Mammary epithelial cell (primary cell): ENCODE measurements at places on chromosomes 6 and 20.

DNA sequence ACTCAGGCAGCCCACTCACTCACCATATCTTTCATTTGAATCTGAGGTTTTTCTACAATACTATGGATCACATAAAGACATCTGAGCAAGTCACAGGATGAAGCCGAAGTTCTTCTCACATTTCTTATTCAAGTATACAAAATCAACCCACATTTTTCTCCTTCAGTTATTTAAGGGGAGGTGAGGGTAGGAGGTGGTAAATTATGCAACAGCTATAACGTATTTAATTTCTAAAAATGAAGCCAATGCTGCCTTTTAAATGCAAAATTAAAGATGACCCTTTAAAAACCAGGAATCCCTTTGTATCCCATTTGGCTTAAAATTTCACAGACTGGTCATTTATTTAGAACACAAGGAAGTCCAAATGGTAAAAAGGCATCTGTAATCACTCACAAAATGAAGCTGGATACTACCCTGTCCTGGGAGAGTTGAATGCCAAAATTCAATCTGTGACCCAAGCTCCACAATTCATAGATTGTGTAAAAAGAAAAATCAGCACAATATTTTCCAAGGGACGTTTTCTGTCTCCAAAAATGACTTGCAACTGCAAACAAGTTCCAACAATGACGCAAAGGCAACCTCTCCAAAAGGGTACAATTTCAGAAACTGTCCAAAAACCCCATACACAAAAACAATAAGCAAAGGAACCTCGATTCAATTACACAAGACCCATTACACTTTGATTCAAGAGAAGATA lies 48.8 kb downstream of the EPB41L2 start:
- DNase-seq, result no peak

DNA sequence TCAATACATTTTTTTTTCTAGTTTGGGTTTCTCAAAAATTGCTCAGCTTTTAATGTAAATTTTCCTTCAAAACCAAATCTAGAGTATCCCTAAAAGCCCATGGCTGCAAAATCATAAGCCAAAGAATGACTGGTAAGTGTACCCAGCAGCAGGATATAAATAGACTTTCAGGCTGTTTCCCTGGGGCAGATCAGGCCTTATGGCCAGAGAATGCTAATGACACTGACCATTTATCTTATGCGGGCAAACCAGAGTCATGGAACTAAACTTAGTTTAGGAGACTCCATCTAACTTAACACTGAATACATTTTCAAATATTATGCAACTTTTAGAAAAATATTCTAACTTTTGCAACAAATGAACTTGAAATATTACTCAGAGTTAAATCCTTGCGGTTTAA lies 7.4 kb downstream of the OSER1 start:
- DNase-seq, result no peak

- DNase-seq, result peak; percentile 92
Measured at GRCh38 chr20:36085686-36086267, 68.8 kb upstream of the EPB41L1 start.

DNA sequence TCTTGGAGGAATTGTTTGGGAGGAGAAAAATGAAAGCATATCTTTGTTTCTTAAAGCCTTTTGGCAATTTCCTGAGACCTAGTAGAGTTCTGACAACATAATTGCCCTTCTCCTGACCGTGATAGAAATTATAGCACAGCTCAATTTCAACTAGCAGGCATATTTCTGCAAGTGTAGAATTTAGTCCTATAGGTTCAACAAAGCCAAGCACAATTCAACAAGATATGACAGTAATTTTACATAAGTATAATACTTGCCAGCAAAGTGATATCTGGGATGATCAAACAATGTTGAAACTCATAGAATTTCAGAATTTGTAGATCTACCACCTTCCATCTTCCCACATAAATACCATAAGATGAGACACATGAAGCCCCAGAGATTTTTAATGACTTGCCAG lies 73.1 kb downstream of the SPTLC3 start:
- no peak for DNase-seq

GRCh38 chr6:107348224-107348623 lies 111.1 kb downstream of the PDSS2 start:
- peak; percentile 14 for DNase-seq

DNA sequence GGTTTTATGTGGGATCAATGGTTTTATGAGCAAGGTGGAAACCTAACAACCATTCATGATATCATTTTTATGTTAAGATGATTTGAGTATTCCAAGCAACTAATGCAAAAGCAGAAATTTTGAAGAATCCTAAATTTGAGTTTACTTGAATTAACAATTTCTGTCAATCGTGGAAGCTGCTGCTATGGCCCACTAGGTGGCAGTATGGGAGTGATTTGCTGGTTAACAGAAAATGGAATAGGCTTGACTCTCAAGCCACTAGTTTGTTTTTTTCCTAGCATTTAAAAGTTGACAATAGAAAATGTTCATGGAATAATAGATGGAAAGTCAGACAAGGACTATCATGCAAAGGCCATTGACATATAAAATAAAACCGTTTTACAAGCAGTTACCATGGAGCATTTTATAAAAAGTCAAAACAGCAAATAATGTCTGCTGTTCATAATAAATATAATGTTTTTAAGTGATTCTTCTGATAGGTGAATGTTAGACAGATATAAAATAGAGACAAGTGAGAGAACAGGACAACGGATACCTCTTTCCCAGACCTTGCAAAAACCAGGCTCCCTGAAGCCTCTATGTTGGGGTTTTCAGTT lies 43.0 kb upstream of the TMEM200A start:
- peak; percentile 31 for DNase-seq

DNA sequence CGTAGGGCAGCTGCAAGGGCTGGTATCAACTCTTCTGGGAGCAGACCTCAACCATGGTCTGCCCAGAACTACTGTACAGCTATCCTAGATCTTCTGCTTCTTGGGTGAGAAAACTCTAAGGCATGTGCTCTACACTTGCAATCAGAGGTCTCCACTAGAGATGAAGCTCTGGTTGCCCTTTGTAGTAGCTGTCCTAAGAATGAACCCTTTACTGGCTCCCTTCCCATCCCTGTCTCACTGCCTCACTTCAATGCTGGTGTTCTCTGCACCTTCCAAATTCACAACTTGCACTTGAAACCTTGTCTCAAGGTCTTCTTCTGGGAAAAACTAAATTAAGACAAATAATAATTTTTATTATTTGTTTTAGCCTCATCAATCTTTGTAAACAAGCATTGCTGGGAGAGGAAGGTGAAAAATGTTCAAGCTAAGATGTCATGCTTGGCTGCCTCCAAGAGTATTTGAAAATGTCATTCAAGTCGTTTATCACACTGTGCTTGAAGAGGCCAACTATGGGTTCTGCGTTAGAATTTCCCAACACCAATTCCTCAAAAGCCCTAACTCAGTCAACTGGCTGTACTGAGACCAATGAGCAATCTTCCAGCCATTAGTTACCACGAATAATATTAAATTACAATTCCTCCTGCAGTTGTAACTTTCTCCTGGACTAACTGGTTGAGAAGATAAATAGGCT lies 255.7 kb upstream of the PRND start:
- DNase-seq, result no peak

DNA sequence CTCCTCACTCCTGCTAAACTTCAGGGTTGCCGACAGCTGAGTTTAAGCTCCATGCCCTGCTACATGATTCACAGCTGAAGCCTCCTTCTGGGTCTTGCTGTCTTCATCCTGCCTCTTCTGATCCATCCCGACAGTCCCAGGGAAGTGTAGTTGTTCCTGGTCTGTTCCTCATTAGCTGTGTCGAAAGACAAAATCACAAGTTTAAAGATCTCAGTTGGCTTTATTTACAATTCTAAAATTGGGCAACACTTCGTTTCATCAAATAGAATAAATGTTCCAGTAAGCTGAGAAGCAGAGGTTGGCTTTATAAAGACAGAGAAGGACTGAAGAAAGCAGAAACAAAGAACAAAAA lies 4.1 kb upstream of the SLC2A10 start:
- DNase-seq, result no peak

DNA sequence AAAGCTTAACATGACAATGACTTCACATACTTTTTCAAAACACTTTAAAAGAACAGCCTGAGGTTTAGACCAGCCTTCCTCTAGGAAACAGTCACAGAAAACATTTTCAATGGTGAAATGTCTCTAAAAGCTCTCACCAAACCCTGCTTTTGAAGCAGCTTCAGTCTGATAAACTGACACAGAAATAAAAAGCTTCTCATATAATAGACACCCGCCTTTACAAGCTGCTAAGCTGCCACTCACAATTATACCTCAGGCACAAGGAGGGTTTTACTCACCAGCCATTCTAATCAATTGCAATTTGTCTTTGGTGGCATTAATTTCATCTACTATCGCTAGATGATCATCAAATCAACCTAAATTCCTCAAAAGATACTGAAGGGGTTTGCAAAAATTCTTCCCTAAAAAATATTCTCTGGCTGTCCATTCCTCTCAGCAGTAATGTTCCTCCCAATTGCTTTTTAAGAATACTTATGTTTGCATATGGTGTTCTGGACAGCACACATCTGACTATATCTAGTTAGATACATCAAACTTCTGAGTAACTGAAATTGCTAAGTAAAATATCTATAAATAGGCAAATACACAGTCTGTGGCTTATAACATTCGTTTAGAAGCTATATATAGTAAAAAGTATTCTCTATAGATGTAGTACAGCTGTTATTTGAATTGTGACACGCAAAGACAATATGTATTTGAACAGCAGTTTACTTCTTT lies 29.4 kb downstream of the KIF13A start:
- DNase-seq, result no peak

DNA sequence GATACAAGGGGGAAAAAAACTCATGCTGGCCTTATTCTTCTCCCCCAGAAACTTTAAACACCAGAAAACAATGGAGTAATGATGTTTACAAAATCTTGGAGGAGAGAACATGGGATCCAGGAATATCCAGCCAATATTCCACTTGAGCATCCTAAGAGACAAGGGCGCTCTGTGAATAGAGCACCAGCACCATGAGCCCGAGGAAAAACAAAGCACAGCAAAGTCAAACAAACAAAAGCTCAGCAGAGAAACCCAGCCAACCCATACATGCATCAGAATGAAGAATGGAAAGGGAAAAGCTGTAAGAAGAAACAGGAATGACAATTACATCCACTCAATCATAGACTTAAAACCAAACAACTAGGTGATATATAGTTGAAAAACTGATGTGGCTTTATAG lies 4.6 kb upstream of the NAA20 start:
- no peak for DNase-seq

- DNase-seq, result no peak
Measured at GRCh38 chr6:87154641-87154992, 748 bp upstream of the ZNF292 start.

DNA sequence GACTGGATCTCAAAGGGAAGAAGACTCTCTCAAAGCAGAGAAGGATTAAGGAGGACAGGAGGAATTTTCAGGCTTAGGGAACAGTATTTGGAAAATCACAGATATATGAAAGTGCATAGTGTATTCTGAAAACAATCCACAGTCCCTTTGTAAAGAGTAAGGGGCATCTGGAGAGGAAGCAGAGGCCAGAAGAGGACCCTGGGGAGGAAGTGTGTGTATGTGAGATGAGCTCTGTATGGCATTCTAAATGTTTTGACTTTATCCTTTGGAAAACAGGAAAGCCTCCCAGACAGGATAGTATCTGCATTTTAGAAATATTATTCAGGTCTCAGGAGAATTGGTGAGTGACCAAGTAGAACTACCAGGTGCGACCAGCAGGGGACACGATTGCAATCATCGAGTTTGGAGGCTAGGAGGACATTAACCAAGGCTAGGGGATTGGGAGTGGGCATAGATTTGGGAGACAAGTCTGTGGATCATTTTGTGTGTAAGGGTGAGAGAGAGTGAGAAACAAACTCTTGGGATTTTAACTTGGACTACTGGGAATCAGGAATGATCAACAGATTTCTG lies 38.3 kb upstream of the FAM184A start:
- DNase-seq, result no peak

GRCh38 chr20:24583169-24583792 lies 113.9 kb downstream of the SYNDIG1 start:
- DNase-seq, result no peak
